ENCODE measurements at places on chromosomes 2 and 18.

GRCh38 chr18:35641916-35642315, 60.4 kb downstream of the GALNT1 start:
- DNase-seq: peak; percentile 1

GRCh38 chr18:64966667-64967066, 784.1 kb upstream of the CDH7 start:
- DNase-seq: peak; percentile 39

DNA sequence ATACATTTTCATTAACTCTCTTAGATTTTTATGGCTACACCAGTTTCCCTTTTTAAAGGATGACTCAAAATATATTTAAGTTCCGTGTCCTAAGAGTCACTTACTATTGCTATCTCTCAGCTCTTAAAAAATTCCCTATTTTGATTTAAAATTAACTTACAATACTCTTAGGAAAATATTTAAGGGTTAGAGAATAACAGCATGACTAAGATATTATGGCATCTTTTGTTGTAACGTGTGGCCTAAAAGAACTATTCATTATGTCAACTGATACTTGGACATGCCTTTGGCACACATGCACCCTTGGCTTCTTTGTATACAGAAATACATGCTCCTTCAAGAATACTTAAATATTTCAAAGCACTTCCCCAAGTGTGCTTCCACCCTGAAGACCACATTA, 42.3 kb downstream of the SCN3A start:
- DNase-seq: peak; percentile 55

DNA sequence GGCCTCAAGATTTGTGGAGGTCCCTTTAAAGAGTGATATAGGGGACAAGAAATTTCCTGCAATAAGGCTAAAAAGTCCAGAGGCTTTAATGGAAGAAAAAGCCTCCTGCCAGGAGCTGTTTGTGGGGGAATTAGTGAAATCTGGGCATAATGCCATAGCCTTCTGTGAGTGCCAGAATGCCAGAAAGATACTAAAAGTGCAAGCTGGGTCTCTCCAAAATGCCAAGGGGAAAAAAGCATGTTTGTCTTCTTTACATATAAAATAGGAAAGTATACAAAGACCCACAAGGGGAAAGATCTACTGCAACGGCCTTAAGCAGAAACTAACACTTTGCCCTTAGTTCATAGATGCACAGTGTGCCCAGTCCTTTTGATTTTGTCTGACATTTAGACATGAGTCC, 647.7 kb upstream of the ZNF804A start:
- peak; percentile 60 for DNase-seq

GRCh38 chr2:112065966-112066365, 10.9 kb downstream of the TMEM87B start:
- DNase-seq: peak; percentile 67

GRCh38 chr2:99698896-99699295, 209.1 kb upstream of the REV1 start:
- DNase-seq: peak; percentile 72

DNA sequence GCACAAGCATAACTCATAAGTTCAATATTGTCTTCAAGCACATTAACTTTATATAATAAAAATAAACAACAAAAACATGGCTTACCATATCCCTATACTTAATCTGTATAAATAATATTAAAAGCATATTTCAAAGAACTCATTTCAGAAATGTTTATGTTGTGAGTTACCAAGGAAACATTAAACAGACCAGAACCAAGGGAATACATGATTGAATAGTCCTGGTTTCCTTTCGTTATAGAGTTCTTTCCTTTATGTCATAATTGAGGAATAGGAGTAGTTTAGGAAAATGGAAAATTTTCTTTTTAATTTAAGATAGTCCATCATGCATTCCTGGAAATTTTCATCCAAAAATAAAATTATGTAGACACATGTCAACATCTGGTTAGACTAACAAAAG, 343.0 kb downstream of the ERBB4 start:
- no peak for DNase-seq

- DNase-seq: no peak
Measured at GRCh38 chr2:127652786-127653357, 6.9 kb downstream of the GPR17 start.

- no peak for DNase-seq
Measured at GRCh38 chr18:75880925-75881504, 453.5 kb upstream of the SMIM21 start.

- no peak for DNase-seq
Measured at GRCh38 chr2:174779361-174779928, 15.2 kb upstream of the CHRNA1 start.

- no peak for DNase-seq
Measured at GRCh38 chr2:109659396-109660045, 45.4 kb downstream of the SOWAHC start.

GRCh38 chr2:232779934-232780333, 3.6 kb upstream of the KCNJ13 start:
- no peak for DNase-seq

GRCh38 chr2:23135481-23136100, 249.4 kb upstream of the KLHL29 start:
- DNase-seq: peak; percentile 17

DNA sequence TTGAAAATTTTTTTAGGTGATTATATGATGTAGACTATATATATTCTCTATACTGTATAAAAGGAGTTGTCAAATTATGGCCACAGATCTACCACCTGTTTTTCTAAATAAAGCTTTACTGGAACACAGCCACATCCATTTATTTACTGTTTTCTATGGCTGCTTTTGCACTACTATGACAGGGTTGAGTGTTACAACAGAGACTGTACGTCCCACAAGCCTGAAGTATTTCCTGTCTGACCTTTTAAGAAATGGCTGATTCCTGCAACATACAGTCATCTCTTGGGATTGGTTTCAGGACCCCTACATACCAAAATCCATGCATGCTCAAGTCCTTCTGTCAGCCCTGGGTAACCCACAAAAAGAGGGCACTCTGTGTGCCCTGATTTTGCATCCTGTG, 508.3 kb downstream of the TSN start:
- DNase-seq: no peak

GRCh38 chr18:68623342-68623741, 91.6 kb downstream of the TMX3 start:
- peak; percentile 78 for DNase-seq

GRCh38 chr18:23816740-23817139, 127.5 kb downstream of the LAMA3 start:
- DNase-seq: no peak

DNA sequence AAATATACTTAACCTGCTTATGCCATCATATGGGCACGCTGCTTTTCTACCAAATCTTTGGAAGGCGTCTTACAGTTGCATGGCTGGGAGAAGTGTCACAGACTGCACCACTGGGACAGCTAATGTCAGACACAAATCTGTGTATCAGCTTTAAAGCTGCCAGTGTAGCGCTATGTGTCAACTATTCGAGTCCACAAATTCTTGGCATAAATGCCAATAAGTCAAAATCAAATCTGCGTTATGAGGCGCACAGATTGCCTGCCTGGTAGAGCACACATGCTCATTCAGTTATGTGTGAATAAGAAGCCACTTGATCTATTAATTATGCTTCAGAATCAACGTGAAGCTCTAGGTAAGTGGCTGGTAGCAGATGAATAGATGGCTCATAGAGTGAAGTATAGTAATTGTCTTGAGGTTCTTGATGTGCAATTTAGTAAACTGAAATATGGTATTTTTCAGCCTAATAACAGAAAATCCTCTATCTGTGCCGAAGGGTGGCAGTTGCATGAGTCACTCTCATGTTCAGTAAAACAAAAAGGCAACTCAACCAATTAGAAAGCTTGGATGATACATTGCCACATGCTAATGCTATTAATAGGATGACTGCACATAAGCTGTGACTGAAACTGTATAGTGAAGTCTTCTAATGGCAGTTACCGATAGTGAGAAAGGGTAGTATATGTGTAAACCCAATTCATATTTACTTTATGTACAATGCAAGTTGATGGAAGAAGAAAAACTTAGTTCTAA, 52.0 kb downstream of the DCC start:
- DNase-seq: no peak

- peak; percentile 17 for DNase-seq
Measured at GRCh38 chr2:25042321-25043240, 705 bp downstream of the EFR3B start.

DNA sequence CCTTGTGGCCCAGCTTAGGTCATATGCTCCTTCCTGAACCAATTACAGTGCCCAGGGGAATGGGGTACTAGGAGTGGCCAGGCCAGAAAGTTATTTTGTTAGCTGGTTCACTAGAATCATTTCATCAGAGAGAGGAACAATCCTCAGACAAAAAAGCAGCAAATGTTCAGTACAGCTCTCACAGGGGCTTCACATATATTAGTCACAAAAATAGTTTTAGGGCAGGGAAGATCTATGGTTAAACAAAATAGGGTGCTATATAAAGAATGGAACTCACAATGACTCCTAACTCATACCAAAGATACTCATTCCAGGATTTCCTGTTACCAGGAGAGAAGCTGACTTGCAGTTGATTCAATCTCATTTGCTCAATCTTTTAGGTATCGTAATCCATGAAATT, 71.0 kb downstream of the CWC22 start:
- DNase-seq: no peak

DNA sequence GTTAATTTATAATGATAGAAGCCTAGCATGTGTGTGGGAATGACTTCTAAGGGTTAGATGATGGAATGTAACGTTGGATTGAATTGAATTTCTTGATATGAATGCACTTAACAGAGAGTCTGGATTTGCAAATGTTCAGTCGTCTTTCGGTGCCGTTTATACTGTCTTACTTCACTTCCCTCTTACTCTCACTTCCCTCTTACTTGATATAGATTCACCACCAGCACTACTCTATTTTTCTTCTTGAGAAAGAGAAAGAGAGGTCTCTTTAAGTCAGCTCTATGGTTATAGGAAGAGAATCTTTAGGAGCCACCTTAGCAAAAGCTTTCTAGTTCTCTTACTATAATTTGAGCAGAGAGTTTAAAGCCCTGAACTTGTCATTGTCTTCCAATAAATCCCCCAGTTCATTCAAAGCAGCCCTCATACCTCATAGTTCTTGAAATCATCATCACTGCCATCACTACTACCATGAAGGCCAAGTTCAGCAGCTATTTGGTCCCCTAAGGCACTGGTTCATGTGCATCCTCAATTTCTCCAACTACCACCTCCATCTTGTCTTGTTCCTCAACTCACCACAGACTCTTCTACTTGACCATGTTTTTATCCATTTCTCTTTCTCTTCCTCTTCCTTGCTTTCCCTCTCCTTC, 501.7 kb upstream of the TCF4 start:
- no peak for DNase-seq

DNA sequence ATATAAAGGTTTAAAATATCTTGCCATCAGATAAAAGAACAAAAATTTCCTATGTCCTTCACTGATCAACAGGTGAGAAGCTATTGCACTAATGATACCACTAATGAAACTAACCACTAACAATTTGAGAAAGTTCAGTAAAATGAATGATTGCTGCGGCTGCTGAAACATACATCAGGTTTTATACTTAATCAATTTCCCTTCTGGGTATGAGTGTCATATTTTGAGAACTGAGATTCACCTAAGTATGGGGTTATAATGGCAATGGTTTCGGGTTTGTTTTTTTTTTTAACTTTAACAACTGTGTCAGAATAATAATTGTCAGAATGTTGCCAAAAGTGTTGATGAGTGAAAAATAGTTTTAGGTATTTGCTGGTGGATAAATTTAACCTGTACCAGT, 151.3 kb upstream of the SLC39A10 start:
- no peak for DNase-seq

GRCh38 chr2:56127463-56128152, 56.2 kb upstream of the CCDC85A start:
- DNase-seq: no peak

Measured in PC-3 (cell line).